ENCODE measurements at places on chromosomes 2 and 18.

GRCh38 chr2:39608263-39608575 lies 57.5 kb upstream of the TMEM178A start:
- DNase-seq = no peak

DNA sequence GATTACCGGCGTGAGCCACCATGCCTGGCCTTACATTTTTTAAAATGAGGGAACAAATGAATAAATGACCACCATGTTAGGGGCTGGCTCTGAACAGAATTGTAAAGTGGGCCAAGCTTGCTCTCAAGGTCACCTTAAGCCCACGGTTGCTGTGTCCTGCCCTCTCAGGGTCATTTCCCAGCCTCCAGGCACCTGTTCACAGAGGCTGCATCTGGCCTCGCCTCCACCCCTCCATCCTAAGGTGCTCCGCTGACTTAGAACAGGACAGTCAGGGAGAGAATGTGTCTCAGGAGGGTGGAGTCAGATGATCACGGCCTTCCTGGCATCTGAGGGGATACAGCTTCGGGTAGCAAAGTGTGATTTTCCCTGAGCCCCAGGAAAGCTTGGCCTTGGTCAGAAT lies 7.3 kb downstream of the SFTPB start:
- DNase-seq = no peak

DNA sequence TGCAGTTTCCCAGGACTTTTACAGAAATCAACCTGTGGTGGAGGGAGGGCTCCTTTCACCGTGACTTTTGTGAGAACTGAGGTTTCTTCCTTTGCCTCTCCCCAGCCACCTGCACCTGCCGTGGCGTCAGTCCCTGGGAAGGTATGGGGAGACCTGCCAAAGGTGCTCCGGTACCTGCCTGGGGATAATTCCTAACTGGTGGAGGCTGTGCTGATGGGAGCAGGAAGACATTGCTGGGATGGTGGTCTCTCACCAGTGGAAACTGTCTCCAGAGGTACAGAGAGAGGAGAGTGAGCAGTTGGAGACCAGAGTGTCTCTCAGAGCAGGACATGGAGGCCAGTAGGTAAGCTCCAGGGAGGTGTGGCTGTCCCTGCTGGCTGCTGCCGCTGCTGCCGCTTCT lies 52.6 kb downstream of the CIB4 start:
- no peak for DNase-seq

- no peak for DNase-seq
Observed at GRCh38 chr2:85807756-85808155, 54.0 kb downstream of the ATOH8 start.

- no peak for DNase-seq
Observed at GRCh38 chr2:226553333-226553732, 246.3 kb downstream of the IRS1 start.

- DNase-seq = no peak
Observed at GRCh38 chr18:38520786-38521185, 955.2 kb upstream of the CELF4 start.

- no peak for DNase-seq
Observed at GRCh38 chr2:48998449-48998848, 155.9 kb downstream of the FSHR start.

- DNase-seq = no peak
Observed at GRCh38 chr18:79429785-79430281, 34.1 kb downstream of the NFATC1 start.

DNA sequence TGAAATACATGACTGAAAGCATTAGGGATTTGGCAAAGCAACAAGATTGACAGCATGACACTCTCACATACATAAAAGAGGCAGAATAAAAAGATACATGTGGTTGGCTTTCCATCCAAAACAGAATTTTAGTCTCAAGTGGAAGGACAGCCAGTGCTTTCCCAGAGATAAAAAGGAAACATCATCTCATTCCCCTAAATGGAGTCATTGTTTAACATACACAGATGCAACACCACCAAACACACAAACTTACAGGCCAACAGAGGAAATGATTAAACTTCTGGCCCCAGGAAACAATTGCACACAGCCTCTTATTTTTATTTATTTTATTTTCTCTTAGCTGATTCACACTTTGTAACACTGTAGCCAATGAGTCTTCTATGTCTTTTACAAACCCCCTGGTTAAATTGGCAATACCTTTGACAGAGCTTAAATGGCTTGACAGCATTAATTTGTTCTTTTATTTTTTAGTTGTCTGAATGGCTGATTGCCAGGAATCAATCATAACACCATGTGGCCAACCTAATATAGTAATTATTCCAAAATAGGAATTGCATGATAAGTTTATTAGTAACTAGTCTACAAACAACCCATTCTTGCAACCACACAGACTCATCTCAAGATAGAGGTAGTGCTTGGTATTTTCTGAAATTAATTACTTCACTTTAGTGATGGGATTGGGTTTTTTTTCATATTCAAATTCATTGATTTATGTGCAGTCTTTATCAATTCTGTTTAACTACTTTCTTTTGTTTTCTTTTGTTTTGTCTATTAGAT lies 190.5 kb downstream of the RND3 start:
- DNase-seq = peak; percentile 31

DNA sequence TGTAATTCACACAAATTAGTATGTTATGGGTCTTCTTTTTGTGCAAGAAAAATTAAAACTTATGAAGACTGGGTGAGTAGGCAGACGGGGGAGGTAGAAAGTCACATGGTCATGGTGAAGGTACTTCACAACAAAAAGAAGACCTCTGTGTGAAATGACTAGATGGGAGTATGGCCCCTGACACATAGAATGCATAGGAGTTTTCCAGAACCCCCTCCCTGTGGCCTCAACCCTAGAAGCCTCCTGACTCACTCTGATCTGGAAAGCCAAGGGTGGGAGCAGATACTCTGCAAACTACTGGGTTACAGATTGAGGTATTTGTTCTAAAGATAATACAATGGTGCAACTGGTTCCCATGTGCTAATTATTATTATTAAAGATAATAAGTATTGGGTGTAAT lies 23.2 kb downstream of the SATB2 start:
- no peak for DNase-seq

- peak; percentile 33 for DNase-seq
Observed at GRCh38 chr2:235665661-235666212, 171.9 kb downstream of the AGAP1 start.

- DNase-seq = no peak
Observed at GRCh38 chr2:234415706-234416105, 81.2 kb downstream of the ARL4C start.

DNA sequence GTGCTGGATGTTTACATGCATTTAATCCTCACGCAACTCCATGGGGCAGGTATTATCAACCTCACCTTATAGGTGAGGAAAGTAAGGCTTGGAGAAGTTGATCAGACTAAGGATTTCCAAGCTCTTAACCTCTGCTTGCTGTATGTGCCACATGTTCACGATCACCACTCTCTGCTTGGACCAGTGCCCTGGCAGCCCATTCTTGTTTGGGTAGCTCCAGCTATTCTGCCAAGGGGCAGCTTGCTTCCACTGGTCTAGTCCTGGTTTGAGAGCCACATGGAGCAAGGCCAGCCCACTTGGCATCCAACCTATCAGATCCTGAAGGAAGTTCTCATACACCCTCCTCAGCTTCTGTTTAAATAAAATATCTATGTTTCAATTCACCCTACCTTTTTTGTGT lies 14.3 kb downstream of the PLB1 start:
- DNase-seq = no peak

GRCh38 chr18:12686100-12686499 lies 16.4 kb downstream of the CEP76 start:
- DNase-seq = no peak

- no peak for DNase-seq
Observed at GRCh38 chr2:233447506-233448219, 93.4 kb downstream of the DGKD start.

- DNase-seq = no peak
Observed at GRCh38 chr2:21043744-21044532, at the start of gene APOB. APOB (minus strand) TSS chr2:21044073; CDS start chr2:21043945, 128 bp downstream.

DNA sequence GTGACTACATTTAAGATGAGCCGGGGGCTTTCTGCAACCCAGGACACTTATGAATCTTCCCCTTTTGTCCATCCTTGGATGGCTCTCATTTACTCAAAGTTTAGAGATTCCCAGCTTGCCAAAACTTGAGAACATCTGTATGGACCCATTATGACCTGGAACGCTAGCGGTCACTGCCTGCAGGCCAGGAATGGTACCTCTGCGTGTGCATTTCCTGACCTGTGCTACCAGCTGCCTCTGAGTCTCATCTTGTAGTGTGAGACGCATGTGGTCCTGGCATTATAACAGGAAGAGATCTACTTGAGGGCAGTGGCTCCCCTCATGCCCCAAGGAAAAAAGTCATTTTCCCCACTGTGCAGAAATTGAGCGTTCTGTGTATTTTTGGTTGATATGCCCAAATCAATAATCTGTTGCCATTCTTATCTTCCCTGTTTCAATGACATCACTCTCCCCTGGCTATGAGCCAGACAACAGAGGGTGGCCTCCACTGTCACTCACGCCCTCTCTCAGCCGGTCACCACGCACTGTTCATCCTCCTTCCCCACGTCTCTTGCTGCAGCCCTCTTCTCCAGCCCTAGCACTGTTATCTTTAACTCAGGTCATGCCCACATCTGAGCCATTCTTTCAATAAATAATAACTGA lies 28.5 kb upstream of the NPAS2 start:
- DNase-seq = no peak

DNA sequence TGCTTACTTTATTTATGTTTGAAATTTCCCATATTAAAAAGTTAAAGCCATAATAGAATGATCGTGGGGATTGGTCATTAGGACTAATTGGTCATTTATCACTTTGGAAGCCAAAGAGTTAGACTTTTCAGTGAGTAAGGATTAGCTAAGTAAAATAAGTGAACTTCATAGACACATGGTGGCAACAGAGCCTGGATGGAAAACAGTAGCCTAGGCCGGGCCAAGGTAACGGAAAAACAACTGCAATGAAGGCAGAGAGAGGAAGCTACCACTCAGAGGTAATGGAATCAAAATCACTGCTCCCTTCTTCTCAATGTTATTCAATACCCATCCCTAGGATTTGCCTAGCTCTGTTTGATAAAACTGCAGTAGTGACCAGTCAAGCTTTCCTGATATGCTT lies 4.1 kb upstream of the GCG start:
- DNase-seq = no peak

GRCh38 chr2:147500229-147500628 lies 344.6 kb upstream of the ACVR2A start:
- DNase-seq = no peak

DNA sequence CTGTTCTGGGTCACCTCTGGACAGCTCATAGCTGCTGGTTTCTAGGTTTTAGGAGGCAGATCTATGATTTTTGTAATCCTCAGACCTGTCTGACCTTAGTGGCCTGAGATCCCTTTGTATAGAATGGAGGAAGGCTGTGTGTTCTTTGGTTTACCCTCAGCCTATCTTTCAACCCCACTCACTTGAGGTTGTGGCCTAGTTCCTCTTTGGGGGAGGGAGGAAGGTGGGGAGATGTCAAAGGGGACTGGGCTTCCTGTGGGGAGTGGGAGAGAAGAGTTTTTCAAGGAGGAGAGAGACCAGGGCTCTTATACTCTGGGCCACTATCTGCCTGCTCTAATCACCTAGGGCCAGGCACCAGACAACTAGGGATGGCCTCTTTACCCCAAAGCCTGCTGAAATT lies 28.5 kb downstream of the SEMA4F start:
- no peak for DNase-seq

DNA sequence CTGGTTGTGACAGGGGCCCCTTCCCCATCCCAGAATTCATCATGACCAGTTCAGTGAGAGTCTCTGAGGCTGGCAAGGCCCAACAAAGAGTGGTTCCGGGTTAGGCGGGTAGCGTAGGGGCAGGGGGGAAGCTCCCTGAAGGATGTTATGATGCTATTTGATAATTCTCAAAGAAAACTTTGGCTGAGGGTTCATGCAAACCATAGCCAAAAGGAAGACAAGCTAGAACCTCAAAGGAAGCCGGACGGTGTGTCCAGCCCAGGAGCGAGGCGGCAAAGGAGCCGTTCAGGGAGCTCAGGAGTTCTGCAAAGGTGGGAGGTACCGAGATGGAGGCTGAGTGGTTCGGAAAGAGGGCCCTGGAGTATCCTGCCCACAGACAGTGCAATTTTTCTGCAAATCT lies 226.8 kb upstream of the RAB6C start:
- DNase-seq = no peak

DNA sequence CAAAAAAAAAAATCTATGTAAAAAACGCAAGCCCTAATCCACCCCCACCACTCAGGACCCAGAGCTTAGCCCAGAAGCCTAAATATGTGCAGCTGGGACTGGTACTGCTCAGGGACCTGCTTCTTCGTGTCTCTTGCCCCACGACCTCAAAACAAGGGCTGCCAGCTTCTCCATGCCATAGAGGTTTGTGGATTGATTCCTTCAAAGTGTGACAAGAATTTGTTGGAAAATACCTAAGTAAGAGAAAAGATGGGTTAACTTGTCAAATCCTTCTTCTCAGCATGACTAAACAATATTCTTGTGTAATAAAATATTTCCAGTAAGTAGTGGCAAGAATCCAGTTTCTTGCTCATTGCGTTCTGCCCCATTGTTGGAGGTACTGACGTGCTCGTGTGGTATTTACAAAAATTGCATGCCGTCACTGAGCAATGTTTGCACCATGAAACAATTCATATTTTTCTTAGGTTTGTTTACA lies 825 bp upstream of the SCYGR1 start:
- peak; percentile 94 for DNase-seq

DNA sequence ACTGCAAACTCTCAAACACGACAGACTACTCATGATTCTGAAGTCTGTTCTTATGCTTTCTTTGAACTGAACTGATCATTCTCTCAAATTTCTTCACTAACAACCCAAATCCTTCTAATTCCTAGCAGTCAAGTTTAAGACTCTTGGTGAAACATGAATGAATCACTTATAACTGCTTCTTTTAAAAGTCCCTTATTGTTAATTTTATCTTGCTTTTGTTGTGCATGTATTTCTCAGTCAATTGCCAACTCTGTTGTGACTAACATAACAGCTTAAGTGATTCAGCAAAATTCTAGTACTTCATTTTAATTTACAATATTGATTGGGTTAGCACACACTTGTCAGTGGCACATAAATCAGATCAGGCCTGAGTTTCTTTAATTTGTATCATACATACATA lies 357.0 kb upstream of the FSIP2 start:
- no peak for DNase-seq

- DNase-seq = no peak
Observed at GRCh38 chr2:114006460-114006859, 116.6 kb downstream of the ACTR3 start.

DNA sequence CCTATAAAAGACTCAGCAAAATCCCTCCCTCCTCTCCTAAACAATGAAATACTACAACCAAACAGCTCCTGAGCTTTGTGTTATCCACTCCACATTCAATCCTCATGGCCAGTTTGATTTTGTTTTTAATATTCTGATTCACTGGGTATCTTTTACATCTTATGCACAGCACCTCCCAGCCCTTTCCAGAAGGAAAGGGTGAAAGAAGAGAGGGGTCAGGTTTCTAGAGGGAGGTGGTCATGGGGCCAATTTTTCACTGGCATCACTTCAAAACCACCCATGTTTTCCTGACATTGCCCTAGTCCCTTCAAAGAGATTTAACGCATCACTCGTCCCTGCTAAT lies 315.6 kb downstream of the LPIN1 start:
- no peak for DNase-seq

- DNase-seq = no peak
Observed at GRCh38 chr18:68179811-68180210, 535.1 kb downstream of the TMX3 start.

All from astrocyte (in vitro differentiated cells and primary cell).